ENCODE measurements at places on chromosomes 7 and 10. TPM values are rescaled to one million over a fixed set of nuclear protein-coding genes. Genes with fewer than 3 reads are reported as not detected.

GRCh38 chr7:103132995-103133688, 15.8 kb downstream of the NAPEPLD start:
- no peaks in the 10 kb centered on the region for H3K27me3 ChIP-seq
- H3K4me1 ChIP-seq, result peaks cover 26% of the 10 kb centered on the region
- ATAC-seq, result no peak
- no peak overlapping the region for H3K4me3 ChIP-seq

- H3K27me3 ChIP-seq, result no peaks in the 10 kb centered on the region
- no peak overlapping the region for H3K4me3 ChIP-seq
- peak overlapping the region; percentile 86 for H3K27ac ChIP-seq
- ATAC-seq, result no peak
- H3K4me1 ChIP-seq, result peaks cover 15% of the 10 kb centered on the region
Observed at GRCh38 chr7:36208997-36209813, 56.2 kb downstream of the EEPD1 start.

GRCh38 chr10:78899996-78900714, 168.6 kb upstream of the ZMIZ1 start:
- ATAC-seq, result peak; percentile 91
- no peaks in the 10 kb centered on the region for H3K27me3 ChIP-seq
- H3K4me1 ChIP-seq, result no peaks in the 10 kb centered on the region
- H3K4me3 ChIP-seq, result no peak overlapping the region
- no peaks in the 10 kb centered on the region for H3K36me3 ChIP-seq
- H3K27ac ChIP-seq, result no peak overlapping the region

GRCh38 chr7:158759245-158759614, 54.6 kb upstream of the NCAPG2 start:
- H3K27ac ChIP-seq, result no peak overlapping the region
- no peaks in the 10 kb centered on the region for H3K4me1 ChIP-seq
- no peak overlapping the region for H3K4me3 ChIP-seq
- ATAC-seq, result no peak
- H3K36me3 ChIP-seq, result peaks cover 5% of the 10 kb centered on the region

DNA sequence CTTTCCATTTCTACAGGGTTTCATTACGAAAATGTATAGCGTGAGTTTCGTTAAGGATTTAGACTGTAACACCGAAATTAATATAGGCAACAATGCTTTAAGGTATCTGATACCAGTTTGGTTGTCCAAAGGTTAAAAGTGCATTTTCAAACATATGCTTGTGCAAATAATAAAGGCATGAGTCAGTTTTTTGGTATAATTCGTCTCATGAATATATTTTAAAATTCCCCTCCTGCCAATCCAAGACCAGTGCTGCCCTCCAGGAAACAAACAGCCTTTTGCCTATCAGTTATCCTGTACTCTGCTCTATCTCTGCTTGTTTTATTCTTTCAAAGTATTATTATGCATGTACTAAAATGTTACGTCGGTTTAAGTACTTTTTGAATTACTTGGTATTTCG, 2.0 kb downstream of the LCOR start:
- H3K27ac ChIP-seq, result no peak overlapping the region
- peak overlapping the region; percentile 97 for H3K4me3 ChIP-seq
- peaks cover 9% of the 10 kb centered on the region for H3K4me1 ChIP-seq
- H3K27me3 ChIP-seq, result no peaks in the 10 kb centered on the region

DNA sequence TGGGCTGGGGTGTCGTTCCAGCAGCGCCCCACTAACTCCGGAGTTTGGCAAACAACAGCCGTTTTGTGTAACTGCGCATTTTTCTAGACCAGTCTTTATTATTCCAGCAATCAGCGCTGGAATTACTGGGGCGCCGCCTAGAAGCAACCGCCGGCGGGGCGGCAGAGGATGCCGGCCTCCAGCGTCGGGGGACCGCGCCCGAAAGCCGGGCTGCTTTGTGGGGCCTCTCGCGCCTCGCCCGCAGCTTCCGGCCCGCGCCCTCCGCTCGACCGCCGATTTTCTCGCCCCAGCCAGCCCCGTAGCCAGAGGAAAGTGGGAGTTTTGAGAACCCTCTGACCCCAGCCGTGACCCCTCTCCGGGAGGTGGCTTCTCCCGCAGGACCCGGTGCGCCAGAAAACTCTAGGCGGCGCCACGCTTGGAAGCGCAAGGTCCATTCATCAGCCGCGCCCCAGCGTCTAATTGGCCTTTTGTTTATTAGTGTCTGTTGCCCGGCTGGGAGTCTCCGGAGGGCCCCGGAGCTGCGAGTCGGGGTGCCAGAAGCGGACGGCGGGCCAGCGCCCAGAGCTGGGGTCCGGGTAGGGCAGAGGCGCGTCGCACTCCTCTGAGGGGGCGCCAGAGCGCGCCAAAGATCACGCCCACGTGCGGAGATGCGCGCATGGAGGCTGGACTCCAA, 10.7 kb downstream of the EMX2 start:
- no peak for ATAC-seq
- no peak overlapping the region for H3K27ac ChIP-seq
- peaks cover 93% of the 10 kb centered on the region for H3K27me3 ChIP-seq
- H3K4me1 ChIP-seq, result no peaks in the 10 kb centered on the region

- no peak for ATAC-seq
- H3K27ac ChIP-seq, result no peak overlapping the region
- no peak overlapping the region for H3K4me3 ChIP-seq
- H3K36me3 ChIP-seq, result no peaks in the 10 kb centered on the region
Observed at GRCh38 chr10:81472927-81473470, 402.0 kb upstream of the NRG3 start.

DNA sequence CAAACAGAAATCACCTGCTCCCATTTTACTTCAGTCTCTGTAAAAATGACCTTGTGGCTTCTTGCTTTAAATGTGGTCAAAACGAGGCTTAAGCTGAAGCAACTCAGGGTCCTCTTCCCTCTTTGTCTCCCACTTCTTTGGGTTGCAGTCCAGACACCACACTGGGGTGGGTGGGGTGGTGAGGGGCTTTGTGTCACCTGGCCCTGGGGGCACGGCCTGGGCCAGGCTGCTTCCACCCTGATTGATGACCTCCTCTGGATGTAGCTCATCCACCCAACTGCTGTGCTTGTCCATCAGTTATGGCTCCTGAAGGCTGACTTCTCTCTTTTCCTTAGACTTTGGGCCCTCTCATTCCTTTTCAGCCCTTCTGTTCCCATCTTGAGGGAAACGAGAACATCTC, 26.8 kb upstream of the NPS start:
- no peaks in the 10 kb centered on the region for H3K4me1 ChIP-seq
- no peak overlapping the region for H3K4me3 ChIP-seq
- no peak for ATAC-seq
- H3K27me3 ChIP-seq, result peaks cover 6% of the 10 kb centered on the region

- H3K27me3 ChIP-seq, result no peaks in the 10 kb centered on the region
- H3K36me3 ChIP-seq, result no peaks in the 10 kb centered on the region
- ATAC-seq, result no peak
- H3K4me3 ChIP-seq, result no peak overlapping the region
Observed at GRCh38 chr7:101102026-101102425, 16.7 kb downstream of the TRIM56 start.

DNA sequence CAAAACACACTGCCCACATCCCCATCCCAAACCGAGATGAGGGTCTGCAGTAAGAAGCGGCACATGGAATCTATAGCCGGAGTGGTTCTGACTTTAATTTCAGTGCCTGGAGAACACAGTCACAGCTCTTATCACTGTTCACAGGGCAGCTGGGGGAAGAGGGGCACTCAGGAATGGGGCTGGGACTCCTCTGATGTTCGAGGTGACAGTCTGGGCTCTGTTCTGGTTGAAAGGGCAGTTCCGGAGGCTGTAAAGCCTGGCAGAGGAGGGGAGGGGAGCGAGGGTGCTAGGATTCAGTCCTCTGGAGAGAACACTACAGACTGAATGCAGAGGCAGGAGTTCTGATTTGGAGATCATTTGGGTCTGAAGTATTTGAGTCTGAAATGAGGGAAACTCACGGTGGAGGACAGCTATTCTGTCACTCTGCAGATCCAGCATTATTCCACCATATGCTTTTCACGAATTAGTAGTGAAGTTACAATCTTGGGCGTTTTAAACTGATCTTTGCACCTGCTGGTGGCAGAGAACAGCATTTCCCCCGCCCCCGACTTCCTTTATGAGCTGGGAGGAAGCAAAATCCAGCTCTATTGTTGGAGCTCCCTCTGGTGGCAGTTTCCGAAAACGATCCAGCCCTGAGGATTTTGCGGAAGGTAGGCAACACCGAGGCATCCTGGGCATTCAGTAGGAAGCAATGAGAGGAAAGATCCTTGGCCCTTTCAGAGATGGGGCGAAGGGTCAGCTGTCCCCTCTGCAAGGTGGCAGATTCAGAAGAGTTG, 22.7 kb upstream of the KCNK18 start:
- H3K4me1 ChIP-seq, result no peaks in the 10 kb centered on the region
- no peak overlapping the region for H3K27ac ChIP-seq
- H3K27me3 ChIP-seq, result peaks cover 87% of the 10 kb centered on the region
- peak; percentile 62 for ATAC-seq
- H3K4me3 ChIP-seq, result peak overlapping the region; percentile 49

DNA sequence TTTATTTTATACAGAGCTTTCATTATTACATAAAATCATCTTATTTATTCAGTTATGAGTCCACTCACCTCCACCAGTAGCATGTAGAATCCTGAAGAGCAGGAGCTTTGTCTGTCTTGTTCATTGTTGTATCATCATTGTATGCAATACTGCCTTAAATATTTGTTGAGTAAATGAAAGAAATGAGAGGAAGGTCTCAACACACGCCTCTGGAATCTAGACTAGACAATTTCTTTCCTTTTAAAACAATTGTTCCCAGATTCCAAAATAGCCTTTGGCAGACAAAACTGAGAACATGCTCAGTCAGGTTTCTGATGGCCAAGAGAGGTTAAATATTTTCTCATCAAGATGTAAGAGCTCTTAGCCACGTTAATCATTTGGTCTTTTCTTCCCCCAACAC, 173.1 kb upstream of the AGR3 start:
- H3K4me3 ChIP-seq, result no peak overlapping the region
- H3K27me3 ChIP-seq, result no peaks in the 10 kb centered on the region
- no peaks in the 10 kb centered on the region for H3K36me3 ChIP-seq
- no peak overlapping the region for H3K27ac ChIP-seq
- H3K4me1 ChIP-seq, result no peaks in the 10 kb centered on the region
- no peak for ATAC-seq

DNA sequence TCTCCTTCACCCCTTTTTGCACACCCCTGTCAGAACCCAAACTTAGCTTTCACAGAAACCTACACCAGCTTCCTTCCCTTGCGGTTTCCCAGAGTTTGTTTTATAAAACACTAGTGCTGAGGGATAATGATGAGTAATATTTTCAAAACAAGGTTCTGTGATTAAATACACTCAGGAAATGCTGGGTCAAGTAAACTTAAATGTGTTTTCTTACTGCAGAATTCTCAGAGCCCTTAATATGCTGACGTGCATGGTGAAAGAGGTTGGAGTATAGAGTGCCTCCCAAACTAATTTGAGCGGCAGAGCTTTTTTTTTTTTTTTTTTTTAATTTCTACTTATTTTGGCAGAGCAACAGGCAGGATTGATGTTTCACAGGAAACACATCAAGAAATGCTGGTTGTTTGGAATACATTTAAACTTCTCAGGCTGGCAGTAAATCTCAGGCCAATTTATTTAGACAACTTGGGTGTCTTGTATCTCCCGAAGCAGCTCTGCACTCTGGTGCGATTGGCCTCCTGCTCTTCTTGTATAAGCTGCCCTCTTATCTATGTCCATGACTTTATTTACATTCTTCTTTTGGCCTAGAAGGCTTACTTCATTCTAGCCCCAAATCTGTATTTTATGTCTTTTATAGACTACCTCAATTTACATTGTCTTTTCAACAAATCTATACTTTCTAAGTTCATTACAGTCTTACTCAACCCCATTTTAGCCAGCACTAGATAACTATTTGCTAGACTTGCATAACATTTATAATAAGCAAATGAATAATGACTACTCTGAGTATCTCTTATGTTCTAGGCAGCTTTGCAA, 165.4 kb downstream of the BMPER start:
- H3K36me3 ChIP-seq, result no peaks in the 10 kb centered on the region
- H3K27me3 ChIP-seq, result no peaks in the 10 kb centered on the region
- no peak overlapping the region for H3K4me3 ChIP-seq
- no peak overlapping the region for H3K27ac ChIP-seq
- no peaks in the 10 kb centered on the region for H3K4me1 ChIP-seq

DNA sequence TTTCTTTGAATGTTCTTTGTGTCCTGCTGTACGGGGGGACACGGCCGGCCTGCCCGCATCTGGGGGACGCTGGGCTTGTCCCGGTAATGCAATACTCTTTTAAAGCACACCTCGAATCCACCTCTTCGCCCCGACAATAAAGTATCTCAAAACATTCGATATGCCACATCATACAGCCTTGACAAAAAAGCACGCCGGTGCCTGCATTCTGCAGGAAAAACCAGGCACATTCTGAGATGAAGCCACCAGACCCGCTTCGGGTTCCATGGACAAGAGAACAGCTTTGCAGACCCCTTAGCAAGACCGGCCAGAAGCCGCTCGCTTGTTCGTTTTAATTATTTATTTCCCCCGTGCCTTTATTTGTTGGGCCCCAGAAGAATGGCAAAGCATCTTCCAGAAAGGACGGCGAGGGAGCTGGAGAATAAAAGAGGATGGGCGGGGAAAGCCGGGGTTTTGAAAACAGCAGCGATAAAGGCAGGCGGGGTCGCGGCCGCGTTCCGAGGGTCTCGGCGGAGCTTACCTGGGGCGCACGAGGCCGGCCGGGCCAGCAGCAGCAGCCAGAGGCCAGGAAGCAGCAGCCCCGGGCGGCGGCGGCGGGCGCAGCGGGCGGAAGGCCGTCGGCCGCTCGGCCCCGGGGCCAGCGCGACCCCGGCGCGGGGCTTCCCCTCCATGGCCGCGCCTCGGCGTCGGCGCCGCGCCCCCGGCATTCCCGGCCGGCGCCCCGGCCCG, 462 bp downstream of the KIAA1549 start:
- ATAC-seq, result peak; percentile 30
- peaks cover 12% of the 10 kb centered on the region for H3K4me1 ChIP-seq
- no peaks in the 10 kb centered on the region for H3K27me3 ChIP-seq
- peak overlapping the region; percentile 68 for H3K4me3 ChIP-seq

DNA sequence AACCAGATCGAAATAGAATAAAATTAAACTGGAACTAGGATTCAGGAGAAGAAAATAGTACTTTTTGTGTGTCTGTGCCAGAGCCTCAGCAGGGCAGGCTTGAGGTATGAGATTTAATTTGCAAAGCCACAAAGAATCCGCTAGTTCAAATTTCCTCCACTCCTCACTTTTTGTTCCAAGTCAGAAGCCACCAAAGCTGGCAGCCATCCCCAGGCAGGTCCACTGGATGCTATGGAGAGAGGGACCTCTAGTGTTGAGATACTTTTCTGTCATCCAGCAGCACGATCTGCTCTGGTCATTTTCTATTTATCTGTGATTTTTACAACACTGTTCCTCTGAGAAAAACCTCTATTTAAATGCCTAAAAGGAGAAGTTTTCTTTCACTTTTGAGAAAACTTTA, 147.9 kb upstream of the FRMD4A start:
- H3K4me3 ChIP-seq, result no peak overlapping the region
- H3K27ac ChIP-seq, result no peak overlapping the region
- H3K27me3 ChIP-seq, result no peaks in the 10 kb centered on the region
- peak; percentile 66 for ATAC-seq
- H3K36me3 ChIP-seq, result no peaks in the 10 kb centered on the region

FANK1 gene
- total RNA-seq, result 0.93 TPM

GRID2IP gene
- total RNA-seq, result not detected

TCERG1L gene
- not detected for total RNA-seq

HOXA3 gene
- 13.1 TPM for total RNA-seq

EFCAB10 gene
- total RNA-seq, result not detected

GOLGA7B gene
- total RNA-seq, result 0.15 TPM

AZGP1 gene
- 128 TPM for total RNA-seq

PRR15 gene
- total RNA-seq, result 0.35 TPM

Data from gastroesophageal sphincter (tissue), 4 donors.